GM12891 (cell line): ENCODE measurements at places on chromosomes 1 and 21.

DNA sequence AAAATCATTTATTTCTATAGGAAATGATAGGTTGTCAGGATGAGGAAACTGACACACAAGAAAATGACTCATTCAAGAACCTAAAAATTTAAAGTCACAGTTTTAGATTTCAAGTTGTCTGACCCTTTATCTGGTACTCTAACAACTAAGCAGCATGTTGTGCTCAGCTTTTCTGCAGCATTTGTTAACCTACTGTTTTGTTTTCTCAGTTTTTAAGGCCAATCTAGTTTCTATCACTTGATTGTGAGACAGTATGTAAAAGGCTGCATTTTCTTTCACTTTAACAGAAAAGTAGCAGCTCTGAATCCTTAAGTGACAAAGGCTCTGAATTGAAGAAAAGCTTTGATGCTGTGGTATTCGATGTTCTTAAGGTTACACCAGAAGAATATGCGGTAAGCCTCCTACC lies 59.1 kb downstream of the RALGPS2 start:
- no peak for DNase-seq

- DNase-seq, result no peak
These were observed 110.4 kb upstream of the IFFO2 start for GRCh38 chr1:19066874-19067181.

GRCh38 chr1:231376101-231376500 lies 38.0 kb downstream of the SPRTN start:
- no peak for DNase-seq

- DNase-seq, result no peak
These were observed 410.6 kb upstream of the NR5A2 start for GRCh38 chr1:199616947-199617346.

GRCh38 chr1:53196017-53196484 lies 573 bp upstream of the CPT2 start:
- DNase-seq, result no peak

- no peak for DNase-seq
These were observed 21.6 kb downstream of the SDHC start for GRCh38 chr1:161335796-161336195.
